ENCODE measurements at places on chromosomes 7 and 10.

DNA sequence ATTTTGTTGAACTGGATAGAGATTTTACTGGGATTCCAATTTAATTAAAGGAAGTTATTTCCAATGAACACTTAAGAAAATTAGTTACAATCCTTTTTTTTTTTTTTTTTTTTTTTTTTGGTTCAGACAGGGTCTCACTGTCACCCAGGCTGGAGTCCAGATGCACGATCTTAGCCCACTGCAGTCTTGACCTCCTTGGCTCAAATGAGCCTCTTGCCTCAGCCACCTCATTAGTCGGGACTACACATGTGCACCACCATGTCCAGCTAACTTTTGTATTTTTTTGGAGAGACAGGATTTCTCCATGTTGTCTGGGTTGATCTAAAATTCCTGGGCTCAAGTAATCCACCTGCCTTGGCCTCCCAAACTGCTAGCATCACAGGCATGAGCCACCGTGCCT lies 2.5 kb upstream of the ARL5B start:
- H3K4me1 ChIP-seq = peaks cover 7% of the 10 kb centered on the region
- no peak overlapping the region for H3K4me3 ChIP-seq

GRCh38 chr7:127290116-127290655 lies 37.4 kb upstream of the GRM8 start:
- no peaks in the 10 kb centered on the region for H3K4me1 ChIP-seq
- no peak overlapping the region for H3K4me3 ChIP-seq
- DNase-seq = no peak
- H3K36me3 ChIP-seq = no peaks in the 10 kb centered on the region
- H3K27me3 ChIP-seq = no peaks in the 10 kb centered on the region
- no peak overlapping the region for H3K27ac ChIP-seq

DNA sequence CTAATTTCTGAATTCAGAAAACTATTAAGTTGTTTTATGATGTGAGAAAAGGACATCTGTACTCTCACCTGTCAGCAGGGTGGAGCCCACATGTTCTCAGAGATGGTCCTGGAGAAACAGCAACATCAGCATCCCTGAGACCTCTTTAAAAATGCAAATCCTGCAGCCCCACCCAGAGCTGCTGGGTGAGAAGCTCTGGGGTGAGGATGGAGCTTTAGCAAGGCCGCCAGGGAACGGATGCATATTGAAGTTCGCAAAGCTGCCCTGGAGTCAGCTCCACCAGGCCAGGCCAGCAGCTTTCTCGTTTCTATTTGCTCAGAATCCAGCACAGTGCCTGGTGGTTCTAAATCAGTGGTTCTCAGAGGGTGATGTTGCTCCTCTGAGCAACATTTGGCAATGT lies 49.1 kb downstream of the PRKCQ start:
- no peaks in the 10 kb centered on the region for H3K36me3 ChIP-seq
- H3K27me3 ChIP-seq = no peaks in the 10 kb centered on the region

- DNase-seq = no peak
- H3K4me1 ChIP-seq = no peaks in the 10 kb centered on the region
- H3K4me3 ChIP-seq = no peak overlapping the region
- no peak overlapping the region for H3K27ac ChIP-seq
- H3K36me3 ChIP-seq = no peaks in the 10 kb centered on the region
- no peaks in the 10 kb centered on the region for H3K27me3 ChIP-seq
Measured at GRCh38 chr7:103632005-103632639, 186.1 kb upstream of the SLC26A5 start.

DNA sequence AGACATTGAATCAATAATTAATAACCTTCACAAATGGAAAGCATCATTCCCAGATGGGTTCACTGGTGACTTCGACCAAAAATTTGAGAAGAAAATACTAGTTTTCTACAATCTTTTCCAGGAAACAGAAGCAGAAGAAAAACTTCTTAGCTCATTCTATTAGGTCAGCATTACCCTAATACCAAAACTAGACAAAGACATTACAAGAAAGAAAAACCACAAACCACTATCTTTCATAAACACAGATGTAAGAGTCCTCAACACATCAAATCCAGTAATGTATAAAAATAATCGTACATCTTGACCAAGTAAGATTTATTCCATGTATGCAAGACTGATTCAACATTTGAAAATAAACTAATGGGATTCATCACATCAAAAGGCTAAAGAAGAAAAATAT lies 64.0 kb upstream of the CDK1 start:
- H3K36me3 ChIP-seq = no peaks in the 10 kb centered on the region
- H3K27ac ChIP-seq = no peak overlapping the region
- H3K4me1 ChIP-seq = no peaks in the 10 kb centered on the region
- no peak for DNase-seq
- no peak overlapping the region for H3K4me3 ChIP-seq

DNA sequence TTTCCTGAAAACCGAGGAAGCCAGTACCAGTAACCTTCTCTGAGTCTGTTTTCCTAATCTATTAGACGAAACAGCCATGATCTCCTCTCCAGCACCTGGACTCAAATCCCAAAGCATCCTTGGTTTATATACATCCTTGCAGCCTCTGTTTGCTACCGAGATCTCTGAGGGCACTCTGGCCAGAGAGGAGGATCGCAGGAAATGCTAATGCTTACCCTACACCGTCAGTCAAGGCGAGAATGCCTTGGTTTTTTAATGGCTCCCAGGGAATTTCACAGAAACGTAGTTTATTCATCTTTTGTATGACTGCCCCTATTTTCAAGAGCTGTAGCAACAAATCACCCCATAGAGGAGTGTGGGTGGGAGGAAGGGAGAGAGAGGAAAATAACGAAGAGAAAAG lies 91.5 kb upstream of the CALN1 start:
- H3K4me3 ChIP-seq = no peak overlapping the region
- no peak for DNase-seq
- H3K36me3 ChIP-seq = no peaks in the 10 kb centered on the region
- H3K27ac ChIP-seq = no peak overlapping the region

- no peak for DNase-seq
- H3K36me3 ChIP-seq = no peaks in the 10 kb centered on the region
- no peaks in the 10 kb centered on the region for H3K27me3 ChIP-seq
- no peak overlapping the region for H3K4me3 ChIP-seq
- no peaks in the 10 kb centered on the region for H3K4me1 ChIP-seq
Measured at GRCh38 chr10:116886772-116887171, 37.5 kb downstream of the ENO4 start.

- H3K27me3 ChIP-seq = no peaks in the 10 kb centered on the region
- H3K27ac ChIP-seq = peak overlapping the region; percentile 69
- H3K4me3 ChIP-seq = no peak overlapping the region
- no peaks in the 10 kb centered on the region for H3K4me1 ChIP-seq
- no peaks in the 10 kb centered on the region for H3K36me3 ChIP-seq
Measured at GRCh38 chr7:37083311-37084096, 359.2 kb upstream of the AOAH start.

DNA sequence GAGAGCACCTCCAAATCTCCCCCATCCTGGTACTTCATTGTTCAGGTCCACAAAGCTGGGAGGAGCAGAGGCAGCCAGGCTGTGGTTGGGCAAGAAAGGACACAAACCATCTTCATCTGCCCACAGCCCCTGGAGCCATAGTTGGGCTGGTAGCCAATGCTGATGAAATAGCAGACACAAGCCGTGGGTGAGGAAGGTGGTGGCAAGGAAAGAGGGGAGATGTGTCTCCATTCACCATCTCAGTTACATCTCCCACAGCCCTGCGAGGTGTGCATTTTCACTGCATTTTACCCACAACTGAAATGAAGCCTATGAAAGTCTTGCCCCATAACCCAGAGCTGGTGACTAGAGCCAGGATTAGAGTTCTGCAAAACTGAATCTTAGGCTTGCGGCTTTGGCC lies 35.0 kb downstream of the PIK3AP1 start:
- H3K27me3 ChIP-seq = no peaks in the 10 kb centered on the region
- no peaks in the 10 kb centered on the region for H3K36me3 ChIP-seq
- H3K4me1 ChIP-seq = no peaks in the 10 kb centered on the region
- H3K4me3 ChIP-seq = no peak overlapping the region

DNA sequence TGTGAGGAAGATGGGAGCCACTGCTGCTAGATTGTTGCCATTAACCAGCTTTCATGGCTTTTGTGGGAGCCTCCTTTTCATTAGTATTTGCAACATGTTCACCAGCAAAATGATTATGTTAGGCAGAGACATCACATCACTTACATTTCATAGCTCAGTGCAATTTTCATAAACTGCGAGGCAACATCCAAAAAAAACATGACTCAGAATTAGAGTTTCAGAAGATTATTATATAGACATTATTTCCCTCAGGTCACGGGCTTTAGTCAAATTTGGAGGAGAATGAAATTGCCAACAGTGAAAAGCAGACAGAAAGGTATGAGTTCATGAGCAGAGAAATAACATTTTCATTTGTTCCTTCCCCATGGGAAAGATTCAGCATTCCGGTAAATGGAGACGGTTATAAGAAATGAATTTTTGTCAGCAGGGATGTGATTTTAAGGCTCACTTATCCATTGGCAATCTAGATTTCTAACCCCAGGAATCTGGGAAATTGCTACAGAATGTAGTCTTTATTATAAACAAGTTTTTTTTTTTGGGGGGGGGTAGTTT lies 573.2 kb downstream of the AUTS2 start:
- no peaks in the 10 kb centered on the region for H3K27me3 ChIP-seq
- no peak overlapping the region for H3K27ac ChIP-seq
- no peaks in the 10 kb centered on the region for H3K36me3 ChIP-seq
- no peak for DNase-seq
- no peak overlapping the region for H3K4me3 ChIP-seq

- no peaks in the 10 kb centered on the region for H3K36me3 ChIP-seq
- H3K4me3 ChIP-seq = no peak overlapping the region
- no peaks in the 10 kb centered on the region for H3K27me3 ChIP-seq
- H3K4me1 ChIP-seq = no peaks in the 10 kb centered on the region
Measured at GRCh38 chr7:135195156-135195555, 16.2 kb downstream of the WDR91 start.

- no peak overlapping the region for H3K4me3 ChIP-seq
- no peaks in the 10 kb centered on the region for H3K27me3 ChIP-seq
- H3K27ac ChIP-seq = no peak overlapping the region
- H3K36me3 ChIP-seq = no peaks in the 10 kb centered on the region
- H3K4me1 ChIP-seq = no peaks in the 10 kb centered on the region
- DNase-seq = no peak
Measured at GRCh38 chr10:9757176-9757575, 1260.5 kb upstream of the CELF2 start.

GRCh38 chr7:152574892-152575548 lies 100.9 kb downstream of the XRCC2 start:
- H3K36me3 ChIP-seq = no peaks in the 10 kb centered on the region
- no peaks in the 10 kb centered on the region for H3K4me1 ChIP-seq
- no peak overlapping the region for H3K4me3 ChIP-seq
- no peaks in the 10 kb centered on the region for H3K27me3 ChIP-seq

- no peak overlapping the region for H3K27ac ChIP-seq
- H3K4me3 ChIP-seq = no peak overlapping the region
- H3K4me1 ChIP-seq = peaks cover 8% of the 10 kb centered on the region
Measured at GRCh38 chr7:50783303-50783702, 607 bp upstream of the GRB10 start.

GRCh38 chr7:138569418-138569817 lies 109.4 kb downstream of the TRIM24 start:
- H3K27ac ChIP-seq = no peak overlapping the region
- H3K4me1 ChIP-seq = no peaks in the 10 kb centered on the region
- no peak overlapping the region for H3K4me3 ChIP-seq
- H3K36me3 ChIP-seq = peaks cover 8% of the 10 kb centered on the region
- no peaks in the 10 kb centered on the region for H3K27me3 ChIP-seq

DNA sequence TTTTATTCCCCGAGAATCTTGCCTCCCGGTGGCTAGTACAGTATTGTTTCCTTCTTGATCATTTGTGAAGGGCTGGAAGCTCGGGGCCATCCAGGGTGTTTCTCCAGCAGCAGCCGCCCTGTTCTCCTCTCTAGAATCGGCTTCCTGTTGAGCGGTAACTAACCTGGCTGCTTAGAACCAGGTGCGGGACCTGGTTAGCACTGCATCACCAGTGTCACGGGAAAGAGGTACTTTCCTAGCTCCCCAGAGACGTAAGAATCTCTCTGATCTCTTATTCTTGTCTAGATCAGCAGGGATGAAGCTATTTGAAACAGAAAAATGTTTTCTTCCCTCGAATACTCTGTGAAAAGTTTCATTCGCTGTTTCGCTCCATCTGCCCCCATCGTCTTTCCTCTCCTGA lies 239.2 kb downstream of the CELF2 start:
- H3K36me3 ChIP-seq = no peaks in the 10 kb centered on the region
- DNase-seq = no peak
- H3K27me3 ChIP-seq = no peaks in the 10 kb centered on the region
- no peak overlapping the region for H3K27ac ChIP-seq
- H3K4me1 ChIP-seq = no peaks in the 10 kb centered on the region

DNA sequence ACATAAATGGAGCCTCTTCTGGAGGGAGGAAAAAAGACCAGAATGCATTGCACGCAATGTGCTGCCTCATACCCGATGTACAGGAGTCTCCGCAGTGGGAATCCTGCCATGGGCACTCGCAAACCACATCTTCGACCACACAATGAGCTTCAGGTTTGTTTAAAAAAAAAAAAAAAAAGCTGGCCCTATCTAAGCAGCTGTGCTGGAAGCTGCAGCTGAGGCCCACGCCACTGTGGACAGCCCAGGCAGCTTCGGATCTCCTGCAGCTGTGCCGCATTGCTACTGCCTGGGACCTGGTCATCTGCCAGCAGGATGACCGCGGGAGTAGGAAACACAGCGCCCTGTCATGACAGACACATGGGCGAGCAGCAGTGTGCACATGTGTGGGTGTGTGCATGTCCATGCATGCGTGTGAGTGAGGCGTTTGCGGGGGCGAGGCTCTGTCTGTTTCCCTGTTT lies 26.0 kb downstream of the EN2 start:
- no peaks in the 10 kb centered on the region for H3K36me3 ChIP-seq
- H3K4me3 ChIP-seq = no peak overlapping the region
- DNase-seq = no peak
- no peak overlapping the region for H3K27ac ChIP-seq
- H3K27me3 ChIP-seq = peaks cover 43% of the 10 kb centered on the region

DNA sequence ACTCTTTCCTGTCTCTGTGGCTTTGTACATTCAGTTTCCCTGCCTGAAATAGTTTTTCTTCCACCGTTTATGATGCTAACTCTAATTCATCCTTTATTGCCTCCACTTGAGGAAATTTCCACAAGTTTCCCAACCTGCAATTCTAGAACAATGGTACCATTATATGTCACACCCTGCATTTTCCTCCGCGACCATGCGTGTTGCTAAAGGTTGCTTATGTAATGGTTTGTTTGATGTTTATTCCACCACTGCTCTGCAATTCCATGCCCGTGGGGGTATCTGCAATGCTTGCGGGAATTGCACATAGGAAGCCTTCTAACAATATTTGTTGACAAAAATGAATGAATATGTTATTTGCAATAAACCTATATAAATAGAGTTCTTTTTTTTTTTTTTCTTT lies 69.5 kb upstream of the ST8SIA6 start:
- no peaks in the 10 kb centered on the region for H3K27me3 ChIP-seq
- no peak overlapping the region for H3K27ac ChIP-seq
- DNase-seq = no peak
- H3K4me1 ChIP-seq = no peaks in the 10 kb centered on the region

DNA sequence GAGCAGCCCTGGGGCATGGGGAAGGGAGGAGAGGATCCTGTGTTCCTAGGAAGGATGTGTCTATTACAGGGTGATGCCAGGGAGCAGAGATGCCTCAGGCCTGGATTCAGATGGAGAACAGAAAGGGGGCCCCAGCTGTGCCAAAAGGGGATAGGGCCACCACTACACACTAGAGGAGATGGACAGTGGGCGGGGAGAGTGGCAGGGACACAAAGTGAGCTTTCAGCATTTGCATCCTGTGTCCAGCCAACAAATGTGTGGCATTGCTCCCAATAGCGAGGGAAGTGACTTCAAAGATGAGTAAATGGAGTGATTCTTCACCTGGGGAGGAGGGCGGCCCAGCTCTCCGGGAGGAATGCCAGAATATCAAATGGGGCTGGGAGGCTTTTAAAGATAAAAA lies 64.9 kb upstream of the WAPL start:
- H3K27me3 ChIP-seq = no peaks in the 10 kb centered on the region
- no peaks in the 10 kb centered on the region for H3K4me1 ChIP-seq
- H3K27ac ChIP-seq = peak overlapping the region; percentile 75
- peak; percentile 40 for DNase-seq
